ENCODE measurements at places on chromosomes 5 and 9.

GRCh38 chr5:175246889-175247520 is 197.0 kb downstream of the DRD1 start:
- no peak for DNase-seq

DNA sequence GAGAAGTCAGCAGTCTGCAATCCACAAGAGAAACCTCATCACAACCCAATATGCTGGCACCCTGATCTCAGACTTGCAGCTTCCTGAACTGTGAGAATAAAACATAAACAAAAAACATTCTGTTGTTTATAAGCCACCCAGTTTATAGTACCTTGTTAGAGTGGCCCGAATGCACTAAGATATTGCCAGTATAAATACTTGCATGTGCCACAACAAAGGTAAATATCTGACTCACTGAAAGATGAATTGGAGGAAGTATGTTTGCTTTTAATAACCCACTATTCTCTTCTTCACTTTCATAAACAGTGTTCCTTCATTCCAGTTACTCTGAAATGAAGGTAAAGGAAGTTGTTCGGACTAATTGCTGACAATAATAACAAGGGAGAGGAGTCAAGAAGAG is 1163.4 kb upstream of the CDH6 start:
- DNase-seq: no peak

DNA sequence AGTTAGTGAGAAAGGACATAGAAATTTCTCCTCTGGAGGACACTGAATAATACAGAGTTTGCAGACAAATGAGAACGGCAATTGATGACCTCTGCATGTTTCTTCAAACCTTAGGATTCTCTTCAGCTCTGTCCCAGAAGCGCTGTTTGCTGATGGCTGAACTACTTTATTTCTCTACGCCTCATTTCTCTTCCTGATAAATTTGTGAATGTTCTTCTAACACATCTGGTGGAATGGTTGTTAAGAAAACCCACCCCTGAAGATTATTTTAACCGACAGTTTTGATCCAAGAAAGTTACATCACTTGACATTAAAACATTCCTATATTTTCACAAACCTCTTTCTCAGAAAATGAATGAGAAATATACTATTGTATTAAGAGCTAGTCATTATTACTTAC is 1150.6 kb downstream of the DTWD2 start:
- no peak for DNase-seq

GRCh38 chr9:91411096-91411771 is 12.4 kb downstream of the NFIL3 start:
- DNase-seq: no peak

DNA sequence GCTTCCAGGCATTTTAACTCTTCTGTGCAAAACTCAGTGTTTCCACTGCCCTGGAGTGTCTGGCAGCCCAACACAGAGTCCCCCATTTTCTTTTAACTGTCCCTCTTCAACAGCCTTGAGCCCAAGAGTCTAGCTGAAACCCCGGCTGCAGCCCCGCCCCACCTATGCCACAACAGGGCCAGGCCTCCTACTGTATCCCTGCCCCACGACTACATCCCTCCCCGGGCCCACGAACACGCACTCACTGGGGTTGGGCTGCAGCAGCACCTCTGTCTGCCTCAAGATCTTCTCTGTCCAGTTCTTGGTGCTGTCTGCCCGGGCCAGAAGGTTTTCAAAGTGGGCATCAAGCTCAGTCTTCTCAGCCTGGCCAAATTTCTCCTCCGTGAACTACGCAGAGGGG is 6.1 kb downstream of the SH3GLB2 start:
- DNase-seq: no peak

DNA sequence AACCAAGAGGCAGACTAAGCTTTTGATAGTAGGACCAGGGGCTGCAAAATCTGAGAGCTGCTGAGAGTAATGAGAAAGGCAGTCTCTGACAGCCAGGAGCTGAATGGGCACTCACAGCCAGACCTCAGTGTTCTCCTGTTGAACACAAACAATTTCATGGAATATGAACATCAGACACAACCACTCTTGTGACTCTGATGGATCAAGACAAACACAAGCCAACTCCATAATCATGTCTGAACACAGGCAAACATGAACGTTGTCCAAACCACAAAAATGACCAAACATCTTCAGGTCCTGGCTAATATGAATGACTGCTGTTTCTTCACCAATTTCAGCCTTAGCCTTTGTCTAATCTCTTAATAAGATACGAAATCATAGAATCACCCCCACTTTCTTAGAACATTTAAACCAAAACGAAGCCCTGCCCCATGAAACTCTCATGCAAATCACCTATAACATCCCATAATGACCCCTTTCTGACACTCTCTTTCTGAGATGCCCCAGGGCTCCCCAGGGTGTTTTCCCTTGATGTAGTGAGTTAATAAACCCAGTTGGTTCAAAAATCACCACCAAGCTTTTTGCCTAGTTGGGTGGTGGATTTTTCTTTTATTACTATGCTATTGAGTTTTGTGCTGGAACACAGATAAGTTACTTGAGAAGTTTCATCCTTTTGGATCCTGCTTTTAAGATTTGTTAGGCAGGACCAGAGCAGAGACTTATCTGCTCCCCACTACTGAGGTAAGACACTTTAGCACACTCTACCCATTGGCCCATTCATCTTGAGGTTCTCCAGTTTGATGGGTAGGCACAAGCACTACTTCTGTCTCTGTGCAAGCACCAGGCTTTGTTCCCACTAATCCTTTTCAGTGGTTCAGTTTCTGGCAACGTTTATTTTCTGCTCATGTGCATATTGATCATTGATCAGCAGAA is 5.9 kb upstream of the ERAP2 start:
- DNase-seq: no peak

DNA sequence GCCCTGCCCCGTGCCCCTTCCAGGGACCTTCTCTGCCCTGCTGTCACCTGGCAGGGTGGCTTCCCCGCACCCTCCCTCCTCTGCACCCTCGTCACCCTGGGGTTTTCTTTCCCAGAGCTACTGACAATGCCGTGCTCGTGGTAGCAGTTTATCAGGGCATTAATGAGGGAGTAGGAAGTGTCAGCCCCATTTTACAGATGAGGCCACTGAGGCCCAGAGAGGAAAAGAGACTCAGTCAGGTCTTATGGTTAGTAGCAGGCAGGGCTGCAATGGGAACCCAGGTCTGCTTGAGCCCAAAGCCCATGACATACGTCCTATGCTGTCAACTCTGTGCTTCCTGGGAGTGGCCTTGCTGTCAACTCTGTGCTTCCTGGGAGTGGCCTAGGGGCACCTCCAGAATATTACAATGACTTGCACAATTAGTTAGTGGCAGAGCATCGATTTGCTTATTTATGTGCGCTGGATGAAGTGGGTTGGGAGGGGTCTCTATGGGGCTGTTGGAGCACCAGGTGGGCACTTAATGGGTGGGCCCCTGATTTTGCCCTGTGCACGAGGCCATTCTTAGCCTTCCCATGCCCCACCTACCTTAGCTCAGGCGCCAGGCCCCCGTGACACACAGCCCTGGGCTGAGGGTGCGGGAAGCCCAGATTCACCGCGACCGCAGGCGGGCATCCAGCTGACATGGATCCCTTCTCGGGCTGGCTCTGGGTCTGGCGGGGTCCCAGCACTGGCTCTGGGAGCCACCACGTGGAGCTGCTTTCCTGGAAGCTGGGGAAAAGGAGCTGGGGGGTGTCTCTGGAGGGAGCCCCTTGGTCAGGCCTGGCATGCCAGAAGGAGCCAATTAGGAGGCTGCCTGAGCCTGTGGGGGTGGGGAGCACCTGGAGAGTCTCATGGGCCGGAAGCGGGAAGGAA is 82.0 kb upstream of the ORM1 start:
- no peak for DNase-seq

- DNase-seq: no peak
These were observed 248.7 kb downstream of the LURAP1L start for GRCh38 chr9:13023498-13023897.

GRCh38 chr5:161027763-161028162 is 175.8 kb upstream of the ATP10B start:
- DNase-seq: no peak

- no peak for DNase-seq
These were observed 72.7 kb downstream of the C9orf57 start for GRCh38 chr9:71987471-71988371.

- DNase-seq: no peak
These were observed 7.4 kb upstream of the C5orf46 start for GRCh38 chr5:147913786-147914185.

DNA sequence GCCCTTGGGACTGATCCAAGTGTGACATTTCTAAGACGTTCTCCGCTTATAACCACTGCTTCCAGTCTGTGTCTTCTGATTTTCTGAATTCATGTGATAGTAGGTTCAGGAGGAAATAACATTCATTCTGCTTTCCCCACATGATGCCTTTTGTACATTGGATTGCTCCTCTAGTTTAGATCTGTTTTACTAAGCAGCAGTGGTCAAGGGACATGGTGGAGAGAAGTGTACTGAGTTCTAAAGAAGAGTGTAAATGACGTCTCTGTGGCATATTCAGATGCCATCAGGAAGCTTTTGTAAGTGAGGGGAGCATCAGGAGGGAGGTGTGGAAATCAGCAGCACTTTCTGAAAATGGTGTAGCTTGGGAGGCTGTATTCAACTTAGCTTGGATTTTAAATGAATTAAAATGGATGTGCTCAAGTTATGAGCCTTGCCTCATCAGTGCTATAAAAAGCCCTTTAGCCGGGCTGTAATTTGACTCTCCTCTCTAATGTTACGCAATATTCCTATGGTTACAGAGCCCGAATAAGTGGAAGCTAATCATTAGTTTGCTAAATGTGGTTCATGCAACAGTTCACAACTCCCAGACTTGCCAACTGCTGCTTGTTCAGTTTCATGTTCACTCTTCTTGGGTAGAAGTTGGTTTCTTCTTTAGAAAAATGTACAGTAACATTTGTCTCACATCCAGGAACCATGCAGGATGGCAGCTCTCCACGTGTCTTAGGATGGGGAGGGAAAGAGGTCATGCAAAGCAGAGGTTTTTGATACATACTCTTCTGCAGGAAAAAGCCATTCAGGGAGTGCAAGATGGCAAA is 281.3 kb downstream of the ARHGAP26 start:
- DNase-seq: peak; percentile 53

GRCh38 chr9:114612272-114612923 is 1.3 kb downstream of the TMEM268 start:
- no peak for DNase-seq

- no peak for DNase-seq
These were observed 191.0 kb downstream of the TARS1 start for GRCh38 chr5:33631786-33632185.

- no peak for DNase-seq
These were observed 12.6 kb downstream of the VLDLR start for GRCh38 chr9:2634153-2634552.

DNA sequence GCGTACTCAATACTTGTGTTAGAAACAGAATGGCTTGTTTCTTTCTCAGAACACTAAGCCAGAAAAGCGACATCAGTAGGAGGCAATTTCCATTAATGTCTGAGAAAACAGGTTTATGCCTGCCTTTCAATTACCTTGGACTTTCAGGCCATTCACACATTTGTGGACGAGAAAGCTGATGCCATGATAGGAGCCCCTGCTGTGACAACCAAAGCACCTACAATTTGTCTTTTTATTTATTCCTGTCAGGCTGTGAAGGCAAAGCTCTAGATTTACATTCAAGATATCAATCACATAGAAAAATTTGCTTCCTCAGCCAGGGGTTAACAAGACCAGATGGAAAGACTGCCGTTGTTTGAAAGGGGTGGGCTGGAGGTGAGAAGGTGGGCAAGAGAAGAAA is 76.2 kb downstream of the C7 start:
- no peak for DNase-seq

DNA sequence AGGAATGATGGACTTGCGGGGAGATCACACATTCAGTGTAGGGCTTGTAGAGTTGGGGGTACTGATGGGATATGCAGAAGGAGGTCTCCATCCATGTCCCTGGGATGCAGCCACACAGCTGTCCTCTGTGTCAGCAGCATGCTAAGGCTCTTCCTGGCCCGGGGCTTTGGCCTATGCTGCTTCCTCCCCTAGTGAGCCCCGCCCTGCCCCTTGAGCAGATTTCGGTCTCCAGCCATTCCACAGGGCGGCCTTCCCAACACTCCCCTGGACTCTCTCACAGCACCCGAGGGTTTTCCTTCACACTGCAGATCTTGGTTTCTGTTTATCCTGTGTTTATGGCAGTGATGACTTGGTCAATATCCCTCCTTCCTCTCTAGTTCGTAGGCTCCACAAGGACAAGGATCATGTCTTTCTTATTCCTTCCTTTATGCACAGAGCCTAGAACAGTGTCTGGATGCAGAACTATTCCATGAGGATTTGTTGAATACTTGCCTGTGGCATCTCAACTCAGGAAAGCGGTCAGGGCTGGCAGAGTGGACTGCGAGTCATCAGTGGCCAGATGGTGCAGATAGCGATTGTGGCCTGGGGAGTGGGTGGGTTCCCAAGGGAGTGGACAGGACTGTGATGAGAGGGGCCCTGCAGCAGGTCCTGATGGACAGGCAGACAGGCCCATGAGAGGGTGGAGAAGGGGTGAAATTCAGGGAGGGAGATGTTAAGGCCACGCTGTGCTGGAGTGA is 114.2 kb downstream of the RGS3 start:
- peak; percentile 33 for DNase-seq

DNA sequence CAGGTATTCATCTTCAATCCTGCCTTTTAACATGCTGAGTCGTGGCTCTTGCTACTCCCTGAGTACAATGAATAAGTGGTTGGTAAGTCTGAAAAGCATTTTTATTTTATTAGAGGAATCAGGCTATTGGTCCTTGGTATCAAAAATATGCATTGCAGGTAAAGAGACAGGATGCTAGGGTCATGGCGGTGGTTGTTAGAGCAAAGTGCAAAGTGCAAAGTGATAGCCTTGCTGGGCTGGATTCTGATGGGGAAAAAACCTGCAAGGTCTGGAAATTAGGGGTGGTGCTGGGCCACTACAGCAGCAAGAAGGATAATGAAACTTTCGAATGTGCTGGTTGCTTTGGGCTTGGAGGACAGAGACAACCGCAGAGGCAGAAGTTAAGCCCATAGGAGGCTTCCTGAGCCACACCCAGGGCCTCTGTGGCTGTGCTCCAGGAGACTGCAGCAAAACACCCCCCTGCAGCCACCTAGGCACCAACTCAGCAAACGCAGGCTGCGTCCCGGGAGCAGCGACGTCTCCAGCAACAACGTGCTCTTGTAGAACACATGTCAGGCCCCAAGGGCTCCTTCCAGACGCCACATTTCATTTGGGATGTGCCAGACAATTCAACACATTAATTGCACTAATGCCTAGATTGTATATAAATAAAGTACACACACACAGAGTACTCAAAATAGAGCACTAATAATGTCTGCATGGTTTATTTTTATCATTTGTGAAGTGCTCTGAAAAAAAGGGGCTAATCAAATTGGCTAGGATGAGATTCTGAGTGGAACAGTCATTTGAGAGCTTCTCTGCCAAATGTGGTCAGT is 149.8 kb upstream of the RAPGEF1 start:
- no peak for DNase-seq

DNA sequence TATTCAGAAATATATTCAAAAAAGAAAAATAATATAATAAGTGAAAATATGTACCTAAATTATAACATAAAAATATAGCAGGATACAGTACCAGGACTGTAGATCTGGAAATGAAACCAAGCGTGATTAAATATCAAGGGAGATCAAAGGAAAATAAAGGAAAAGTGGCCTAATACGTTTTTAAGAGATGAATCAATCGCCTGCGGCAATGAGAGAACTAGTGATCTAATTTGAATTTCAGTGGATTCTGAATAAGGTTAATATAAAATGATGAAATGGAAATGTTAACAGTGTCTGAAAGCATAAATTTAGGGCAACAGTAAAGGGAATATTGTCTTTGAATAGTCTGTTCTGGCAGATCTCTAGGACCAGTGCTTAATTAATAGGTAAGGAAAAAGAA is 1761.9 kb upstream of the ACO1 start:
- DNase-seq: no peak

GRCh38 chr5:55868846-55869245 is 17.7 kb downstream of the IL31RA start:
- peak; percentile 85 for DNase-seq
